Astrocyte of the hippocampus (primary cell): ENCODE measurements at places on chromosomes 13 and 19.

GRCh38 chr19:51691074-51691583, 2.0 kb upstream of the SPACA6 start:
- no peak for DNase-seq

GRCh38 chr13:50867637-50867945, 24.1 kb upstream of the DLEU7 start:
- no peak for DNase-seq

DNA sequence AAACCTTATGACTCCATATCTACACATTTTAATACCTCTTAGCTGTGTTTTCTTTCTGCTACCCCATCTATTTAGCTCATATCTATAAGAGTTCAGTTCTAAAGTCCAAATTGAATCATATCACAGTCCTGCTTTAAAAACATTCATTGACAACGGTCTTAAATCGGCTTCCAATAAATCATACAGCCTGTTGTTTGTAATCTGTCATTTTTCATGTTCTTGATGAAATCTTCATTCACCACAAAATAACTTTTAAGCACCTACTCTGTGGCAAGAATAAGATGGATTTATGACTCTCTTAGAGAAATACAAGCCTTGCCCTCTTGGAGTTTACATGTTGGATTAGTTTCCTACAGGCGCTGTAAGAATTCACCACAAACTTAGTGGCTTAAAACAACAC, 450.9 kb upstream of the GPC6 start:
- DNase-seq = no peak

DNA sequence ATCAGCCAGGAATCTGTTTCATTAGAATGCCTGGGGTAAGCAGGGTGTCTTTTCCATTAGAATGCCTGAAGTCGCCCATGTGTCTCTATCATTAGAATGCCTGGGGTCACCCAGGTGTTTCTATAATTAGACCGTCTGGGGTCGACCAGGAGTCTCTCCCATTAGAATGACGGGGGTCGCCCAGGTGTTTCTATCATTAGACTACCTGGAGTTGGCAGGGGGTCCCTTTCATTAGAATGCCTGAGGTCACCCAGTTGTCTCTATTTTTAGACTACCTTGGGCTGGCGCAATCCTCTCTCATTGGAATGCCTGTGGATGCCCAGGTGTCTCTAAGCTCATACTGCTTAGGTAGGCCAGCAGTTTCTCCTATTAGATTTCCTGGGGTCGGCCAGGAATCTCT, 1447.6 kb downstream of the UQCRFS1 start:
- DNase-seq = no peak

GRCh38 chr19:15837221-15837731, 21.8 kb upstream of the OR10H1 start:
- no peak for DNase-seq

DNA sequence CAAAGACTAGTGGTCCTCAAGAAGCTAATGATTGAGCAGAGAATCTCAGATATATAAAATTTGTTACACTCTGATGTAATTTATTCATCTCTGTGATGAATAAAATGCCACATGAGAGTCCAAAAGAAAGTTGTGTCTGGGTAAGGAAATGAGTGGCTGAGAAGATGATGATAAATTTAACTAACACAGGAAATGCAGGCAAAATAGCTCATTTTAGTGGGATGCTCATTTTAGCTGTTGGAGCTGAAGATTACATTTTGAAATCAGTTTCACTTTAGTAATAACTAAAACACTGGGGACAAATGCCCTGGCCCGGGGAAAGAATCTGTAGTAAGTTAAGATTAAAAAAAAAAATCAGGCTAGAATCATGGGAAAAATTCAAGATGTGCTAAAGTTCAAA, 35.2 kb downstream of the SPRY2 start:
- no peak for DNase-seq

DNA sequence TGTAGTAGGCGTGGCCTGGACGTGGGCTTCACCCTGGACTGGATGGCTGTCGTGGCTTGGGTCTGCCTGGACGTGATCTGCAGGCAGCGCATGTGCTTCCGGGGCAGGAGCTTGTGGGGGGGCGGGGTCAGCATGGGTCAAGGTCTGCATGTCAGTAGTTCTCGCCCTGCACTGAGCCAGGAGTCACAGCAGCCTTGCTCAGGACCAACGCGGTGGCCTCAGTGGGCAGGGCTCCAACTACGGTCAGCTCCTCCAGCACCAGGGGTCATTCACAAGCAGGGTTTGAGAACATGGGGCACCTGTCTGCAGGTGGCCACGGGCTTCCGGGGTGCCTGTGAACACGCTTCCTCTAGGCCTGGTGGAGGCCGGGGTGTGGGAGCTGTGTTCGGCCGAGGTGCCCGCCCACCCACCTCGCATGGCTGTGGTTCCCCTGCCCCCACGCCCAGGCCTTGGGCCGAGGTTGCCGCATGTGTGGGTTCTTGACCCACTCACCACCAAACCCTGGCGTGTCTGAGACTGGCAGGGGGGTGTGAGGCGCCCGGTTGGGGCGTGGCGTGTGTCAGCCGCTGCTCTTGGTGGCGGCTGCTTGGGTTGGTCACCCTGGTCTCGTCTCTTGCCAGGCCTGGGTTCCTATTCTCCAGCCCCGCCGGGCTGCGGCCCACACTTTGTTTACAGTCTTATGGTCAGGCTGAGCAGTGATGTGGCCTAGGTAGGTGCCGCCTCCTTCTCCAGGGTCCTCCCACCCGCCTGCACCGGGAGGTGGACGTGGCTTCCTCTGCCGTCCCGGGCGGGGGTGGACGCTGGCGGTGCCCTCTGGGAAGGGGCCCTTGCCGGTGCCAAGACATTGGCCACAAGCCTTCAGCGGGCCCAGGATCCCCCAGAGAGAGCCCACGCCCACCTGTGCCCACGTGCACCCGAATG, 4.8 kb upstream of the RPS15 start:
- no peak for DNase-seq
